ENCODE measurements at places on chromosomes 4 and X.

DNA sequence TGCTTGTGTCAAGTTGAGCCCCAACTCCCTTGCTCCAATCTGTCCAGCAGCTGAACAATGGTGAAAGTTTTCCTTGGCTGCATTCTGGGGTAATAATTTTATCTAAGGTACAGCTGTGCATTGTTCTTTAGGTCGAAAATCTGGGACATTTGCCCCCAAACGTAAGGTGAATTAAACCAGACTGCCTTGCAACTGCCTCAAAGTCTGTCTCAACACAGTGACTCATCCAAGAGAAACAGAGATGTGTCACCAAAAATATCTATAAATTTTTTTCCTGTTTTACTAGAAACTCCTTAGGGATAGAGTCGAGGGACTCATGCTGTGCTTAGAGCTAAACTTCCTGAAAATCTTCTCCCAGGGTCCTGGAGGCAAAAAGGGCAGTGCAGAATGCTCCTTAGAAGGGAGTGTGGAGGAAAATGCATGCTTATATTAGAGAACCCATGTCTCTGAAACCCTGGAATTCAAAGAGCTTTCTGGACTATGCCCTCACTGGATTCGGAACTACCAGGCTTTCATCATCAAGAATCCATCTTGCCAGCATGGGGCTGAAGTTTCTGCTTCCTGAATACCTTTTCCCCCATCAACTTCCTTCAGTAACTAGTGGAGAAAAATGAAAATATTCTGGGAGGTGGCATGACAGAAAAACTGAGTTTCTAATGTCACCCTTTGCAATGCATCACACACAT is 115.7 kb downstream of the PALLD start:
- no peak for DNase-seq

DNA sequence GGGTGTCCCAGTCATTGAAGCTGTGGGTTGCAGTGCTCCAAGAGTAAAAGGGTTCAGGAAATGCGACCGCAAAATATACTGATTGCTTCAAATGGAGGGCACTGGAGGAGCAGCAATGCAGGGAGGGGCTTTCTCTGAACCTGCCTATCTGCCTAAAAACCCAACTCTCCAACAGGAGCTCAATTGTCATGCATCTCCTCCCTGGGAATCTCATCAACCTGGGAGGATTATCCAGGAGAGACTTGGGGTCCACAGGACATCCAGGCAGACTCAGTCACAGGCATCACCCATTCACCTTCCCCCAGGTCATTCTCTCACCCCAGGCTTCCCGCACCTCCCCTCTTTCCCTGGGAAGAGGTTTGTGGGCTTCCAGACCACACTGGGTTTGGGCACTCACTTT is 38.2 kb upstream of the TLR3 start:
- DNase-seq = no peak

GRCh38 chr4:76434901-76435527 is at the start of gene SHROOM3:
TSS of gene SHROOM3 (plus strand) at chr4:76435229. CDS start at chr4:76436053, 824 bp downstream.
- no peak for DNase-seq

- DNase-seq = no peak
These were observed 597.8 kb downstream of the BCOR start for GRCh38 chrX:39499996-39500395.

DNA sequence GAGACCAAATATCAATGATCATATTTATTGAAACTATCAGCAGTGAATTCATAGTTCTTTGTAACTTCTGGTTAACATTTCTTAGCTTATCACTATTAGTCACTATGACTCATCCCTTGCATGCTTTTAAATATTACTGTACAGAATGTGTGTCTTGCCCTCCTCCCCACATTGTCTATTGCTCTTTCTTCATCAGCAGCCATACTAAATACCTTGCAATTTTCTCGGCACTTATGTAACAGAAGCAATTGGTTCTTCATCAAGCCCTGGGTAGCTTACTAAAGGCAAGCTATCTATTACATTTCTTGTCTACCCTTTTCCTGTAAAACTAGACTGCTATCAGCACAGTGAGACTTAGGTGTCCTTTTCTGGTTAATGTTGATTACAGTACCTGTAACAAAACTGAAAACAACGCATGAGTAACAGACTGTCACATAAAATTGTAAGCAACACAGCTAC is 8.2 kb downstream of the KLHL4 start:
- no peak for DNase-seq

GRCh38 chr4:109548655-109549054 is 11.4 kb upstream of the MCUB start:
- DNase-seq = peak; percentile 45

GRCh38 chr4:128424527-128425497 is 137.2 kb upstream of the PGRMC2 start:
- no peak for DNase-seq

DNA sequence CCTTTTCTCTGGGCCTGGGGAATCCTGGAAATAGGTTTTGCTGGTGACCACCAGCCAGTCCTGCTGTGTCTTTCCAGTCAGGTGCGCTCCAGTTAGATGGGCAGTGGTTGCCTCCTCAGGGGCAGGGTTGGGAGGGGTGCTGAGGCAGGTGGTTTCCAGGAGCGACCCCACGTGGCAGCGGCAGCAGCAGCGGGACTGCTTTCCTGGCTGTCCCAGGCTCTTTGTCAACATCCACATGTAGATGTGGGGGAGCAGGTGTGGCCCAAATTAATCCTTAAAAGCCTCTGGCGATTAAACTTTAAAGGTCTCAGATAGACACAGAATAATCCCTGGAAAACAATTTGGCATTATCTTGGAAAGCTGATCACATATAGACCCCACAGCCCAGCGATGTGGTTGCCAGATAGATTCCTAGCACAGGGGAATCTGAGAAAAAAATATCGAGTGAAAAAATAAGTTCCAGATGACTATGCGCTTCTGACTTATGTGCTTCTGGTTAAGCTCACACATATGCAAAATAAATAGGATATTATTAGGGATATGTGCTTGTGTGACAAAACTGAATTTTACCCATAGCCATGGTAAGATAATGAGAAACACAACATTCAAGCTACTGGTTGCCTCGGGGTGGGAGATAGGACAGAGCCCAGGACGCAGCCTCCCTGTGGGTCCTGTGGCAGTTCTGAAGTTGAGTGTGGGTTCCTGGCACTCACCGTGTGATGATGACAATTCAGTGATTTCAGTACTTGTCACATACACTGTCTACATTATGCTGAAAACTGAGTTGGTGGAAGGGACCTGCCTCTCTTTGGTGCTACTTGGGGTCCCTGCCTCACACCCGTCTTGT is 336.4 kb downstream of the ARHGAP10 start:
- DNase-seq = no peak

DNA sequence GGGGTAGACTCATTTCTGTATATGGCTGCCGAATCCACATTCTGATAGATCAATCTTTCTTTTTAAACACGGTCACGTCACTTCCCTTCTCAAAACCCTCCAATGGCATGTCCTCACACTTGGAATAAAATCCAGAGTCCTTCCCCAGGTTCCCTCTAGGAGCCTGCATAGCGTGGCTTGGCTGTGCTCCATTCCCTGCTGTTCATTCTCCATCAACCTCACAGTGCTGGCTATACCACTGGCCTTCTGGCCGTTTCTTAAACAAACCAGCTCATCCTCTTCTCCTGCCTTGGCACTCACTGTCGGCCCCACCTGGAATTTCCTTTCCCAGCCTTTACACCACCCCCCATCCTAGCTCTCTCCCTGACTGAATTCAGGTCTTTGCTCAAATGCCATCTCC is 77.1 kb downstream of the RBM47 start:
- DNase-seq = no peak

DNA sequence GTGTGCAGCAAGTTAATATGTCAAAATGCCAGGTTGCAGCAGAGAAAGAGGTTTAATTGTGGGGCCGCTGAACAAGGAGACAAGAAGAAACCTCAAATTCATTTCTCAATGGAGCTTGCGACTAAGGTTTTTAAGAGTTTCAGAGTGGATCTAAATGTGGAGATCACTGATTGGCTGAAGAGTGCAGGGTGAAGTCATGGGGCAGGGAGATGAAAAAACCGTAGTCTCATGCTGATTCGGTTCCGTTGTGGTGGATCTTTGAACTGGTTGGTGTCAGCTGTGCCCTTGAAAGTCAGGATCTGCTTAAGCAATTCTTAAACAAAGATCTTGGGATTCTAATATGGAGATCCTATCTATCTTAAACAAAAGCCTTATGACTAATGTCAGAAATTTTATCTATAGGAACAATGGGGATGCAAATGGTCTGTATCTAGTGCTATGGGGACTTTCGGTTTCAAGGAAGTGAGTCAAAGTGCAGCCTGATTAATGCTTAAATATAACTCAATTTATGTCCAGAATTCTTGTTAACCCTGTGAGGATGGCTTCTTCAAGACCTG is 173.9 kb upstream of the CENPE start:
- no peak for DNase-seq

DNA sequence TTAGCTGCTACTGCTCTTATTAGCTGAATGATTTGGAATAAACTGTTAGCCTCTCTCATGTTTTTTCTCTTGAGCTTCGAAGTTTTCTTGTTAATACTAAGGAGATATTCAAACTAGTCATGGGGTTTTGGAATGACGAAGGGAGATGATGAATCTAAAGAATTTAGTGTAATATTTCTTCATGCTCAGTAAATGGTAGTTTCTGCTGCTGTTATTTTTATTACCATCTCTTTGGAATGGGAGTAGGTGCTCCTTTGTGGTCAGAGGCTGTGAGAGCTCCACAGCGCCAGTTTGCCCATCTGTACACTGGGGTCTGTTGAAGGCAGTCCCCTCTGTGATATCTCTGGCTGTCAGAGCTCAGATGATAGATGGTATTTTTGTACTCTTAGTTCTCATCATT is 33.7 kb downstream of the HTT start:
- DNase-seq = no peak

GRCh38 chr4:26044983-26045382 is 131.0 kb downstream of the SMIM20 start:
- no peak for DNase-seq

DNA sequence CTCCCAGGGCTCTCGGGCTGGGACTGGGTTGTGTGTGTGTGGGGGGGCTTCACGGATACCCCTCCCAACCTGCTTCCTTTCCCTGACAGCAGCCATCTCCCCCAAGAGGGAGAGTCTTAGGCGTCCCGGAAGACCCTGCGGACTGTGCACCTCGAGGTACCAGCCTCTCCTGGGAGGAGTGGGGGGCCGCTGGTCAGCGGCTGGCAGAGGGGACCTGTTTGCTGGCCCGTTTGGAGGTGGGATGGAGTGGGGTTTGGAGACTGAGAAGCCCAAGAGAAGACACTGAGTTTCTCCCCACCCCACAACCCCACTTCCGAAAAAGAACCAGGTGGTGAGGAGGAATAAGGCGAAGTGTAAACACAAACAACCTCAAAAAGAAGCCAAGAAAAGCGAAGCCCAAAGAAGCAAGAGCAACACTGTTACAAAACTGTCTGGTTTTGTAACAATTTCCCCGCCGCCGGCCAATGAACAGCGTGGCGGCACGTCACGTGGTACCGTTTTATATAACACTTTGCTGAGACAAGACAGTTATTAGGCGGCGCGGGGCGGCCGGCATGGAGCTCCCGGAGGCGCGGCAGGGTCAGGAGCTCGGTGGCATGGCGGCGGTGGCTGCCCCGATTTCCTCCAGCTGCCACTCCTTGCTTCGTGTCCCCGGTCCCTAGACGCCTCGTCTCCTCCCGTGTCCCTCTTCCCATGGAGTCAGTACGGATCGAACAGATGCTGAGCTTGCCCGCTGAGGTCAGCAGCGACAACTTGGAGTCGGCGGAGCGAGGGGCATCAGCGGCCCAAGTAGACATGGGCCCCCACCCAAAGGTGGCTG is at the start of gene LONRF3:
TSS of gene LONRF3 (plus strand) at position 531 of the 820 bp plus-strand sequence. CDS start at position 694, 163 bp downstream.
- DNase-seq = no peak

- DNase-seq = no peak
These were observed 74.7 kb downstream of the SNCA start for GRCh38 chr4:89762311-89762710.

- no peak for DNase-seq
These were observed 208.3 kb downstream of the ARHGAP10 start for GRCh38 chr4:147940171-147940570.

- no peak for DNase-seq
These were observed 41.8 kb downstream of the SULT1E1 start for GRCh38 chr4:69818060-69818639.

DNA sequence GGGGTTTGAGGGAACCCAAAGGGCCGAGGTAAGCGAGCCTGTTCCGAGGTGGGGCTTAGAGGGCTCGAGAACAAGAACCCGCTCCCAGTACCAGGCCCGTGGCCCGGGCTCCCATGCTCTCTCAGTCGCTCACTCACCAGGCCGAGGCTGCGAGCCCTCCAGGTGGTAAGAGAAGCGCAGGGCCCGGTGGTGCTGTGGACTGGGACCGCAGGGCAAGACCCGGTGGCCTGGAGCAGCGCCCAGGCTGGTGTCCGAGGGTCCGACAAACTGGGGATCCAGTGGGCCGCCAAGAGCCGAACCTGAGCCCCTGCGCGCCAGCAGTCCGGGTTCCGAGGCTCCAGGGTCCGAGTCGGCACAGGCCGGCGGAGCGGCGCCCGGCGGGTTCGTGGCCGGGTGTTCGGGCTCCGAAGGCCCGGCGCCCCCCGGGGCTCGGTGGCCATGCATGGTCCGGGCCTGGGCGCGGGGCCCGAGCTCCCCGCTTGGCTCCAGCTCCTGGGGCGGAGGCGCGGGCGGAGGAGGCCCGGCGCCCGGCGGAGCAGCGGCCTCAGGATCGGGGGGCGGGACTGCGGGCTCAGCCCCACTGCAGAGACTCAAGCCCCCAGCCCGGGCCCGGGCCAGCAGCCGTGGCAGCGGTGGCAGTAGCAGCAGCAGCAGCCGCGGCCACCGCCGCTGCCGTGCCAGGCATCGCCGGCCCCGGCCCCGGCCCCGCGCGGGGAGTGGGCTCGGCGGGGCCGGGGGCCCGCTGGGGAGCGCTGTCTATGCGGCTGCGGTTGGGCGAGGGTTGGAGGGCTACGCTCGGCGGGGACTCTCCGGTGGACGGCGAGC is 833 bp downstream of the FGD1 start:
- DNase-seq = no peak

GRCh38 chr4:169846396-169846795 is 88.7 kb upstream of the HPF1 start:
- DNase-seq = no peak

DNA sequence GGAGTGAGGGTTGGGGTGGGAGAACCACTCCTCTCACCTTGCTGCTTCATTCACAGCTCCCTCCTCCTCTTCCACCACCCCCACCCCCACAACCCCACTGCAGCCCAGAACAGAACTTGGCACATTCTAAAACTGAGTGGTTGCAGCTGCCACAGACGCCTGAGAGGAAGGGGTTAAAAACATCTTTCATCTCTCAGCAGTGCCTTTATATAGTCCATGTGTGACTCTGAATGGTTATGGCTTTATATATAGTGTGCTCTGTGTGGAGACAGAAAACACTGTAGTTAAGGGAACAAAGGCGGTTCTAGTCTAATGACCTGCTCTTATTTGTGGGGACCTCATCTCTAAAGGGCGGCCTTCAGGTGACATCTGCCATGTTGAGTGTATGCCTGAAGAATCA is 144.8 kb downstream of the BCOR start:
- no peak for DNase-seq

DNA sequence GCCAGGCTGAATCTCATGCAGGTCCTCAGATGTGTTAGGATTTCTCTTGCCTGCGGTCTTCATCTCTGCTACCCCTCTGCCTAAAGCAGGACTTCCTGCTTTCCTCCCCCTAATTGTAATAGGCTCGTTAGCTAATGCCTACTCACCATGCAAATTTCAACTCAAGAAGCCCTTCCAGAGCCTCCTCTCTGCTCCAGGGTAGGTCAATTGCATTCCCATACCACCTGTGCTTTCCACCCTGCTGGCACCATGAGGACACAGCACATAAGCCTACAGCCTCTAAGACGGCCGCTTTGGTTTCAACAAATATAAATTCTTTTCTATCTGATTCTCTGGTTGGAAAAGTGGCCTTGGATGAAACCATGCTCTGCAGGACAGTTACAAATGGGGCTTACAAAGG is 93.9 kb downstream of the QDPR start:
- no peak for DNase-seq
